ENCODE measurements at places on chromosomes 6 and 20.

DNA sequence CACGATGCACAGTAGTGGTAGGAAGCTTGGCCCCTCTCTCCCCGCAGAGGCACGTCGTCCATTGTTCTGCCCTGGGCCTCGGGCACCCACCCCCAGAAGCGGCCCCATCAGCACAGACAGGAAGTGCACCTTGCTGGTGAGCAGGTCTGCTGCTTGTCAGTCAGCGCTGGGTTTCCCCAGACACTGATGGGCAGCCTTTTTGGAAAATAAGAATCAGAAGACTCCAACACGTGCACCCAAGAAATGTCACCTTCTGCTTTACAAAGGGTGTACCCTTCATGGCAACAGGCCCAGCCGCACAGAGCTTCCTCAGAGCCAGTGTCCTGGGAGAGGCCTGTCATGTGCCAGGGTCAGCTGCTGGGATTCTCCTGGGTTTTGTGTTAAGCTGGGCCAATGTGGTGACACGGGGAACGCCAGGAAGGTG is 34.7 kb upstream of the IRF4 start:
- H3K4me1 ChIP-seq: no peaks in the 10 kb centered on the region
- no peak overlapping the region for H3K4me3 ChIP-seq
- H3K27ac ChIP-seq: no peak overlapping the region
- DNase-seq: no peak

DNA sequence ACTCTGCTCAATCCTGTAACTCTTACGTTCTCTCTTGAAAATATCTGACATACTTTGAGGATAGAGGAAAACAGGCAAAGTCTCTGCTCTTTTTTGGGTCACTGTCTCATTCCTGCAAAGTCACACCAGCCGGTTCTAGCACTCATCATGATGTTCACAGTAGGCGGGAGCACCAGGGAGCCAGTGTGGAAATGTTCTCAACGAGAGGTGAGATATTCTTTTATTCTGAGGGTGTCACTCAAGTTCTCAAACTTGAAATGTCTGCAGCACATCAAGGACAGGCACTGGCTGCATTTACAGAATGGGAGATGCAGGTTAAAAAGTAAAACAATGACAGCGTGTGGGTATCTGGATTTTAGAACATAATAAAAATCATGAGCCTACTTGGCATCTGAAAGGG is 714.7 kb downstream of the QKI start:
- H3K4me3 ChIP-seq: no peak overlapping the region
- H3K4me1 ChIP-seq: no peaks in the 10 kb centered on the region
- H3K27ac ChIP-seq: no peak overlapping the region

GRCh38 chr20:41358717-41359116 is 7.9 kb downstream of the EMILIN3 start:
- H3K36me3 ChIP-seq: no peaks in the 10 kb centered on the region
- H3K27me3 ChIP-seq: no peaks in the 10 kb centered on the region
- H3K27ac ChIP-seq: no peak overlapping the region
- H3K4me3 ChIP-seq: no peak overlapping the region

- no peaks in the 10 kb centered on the region for H3K27me3 ChIP-seq
- no peaks in the 10 kb centered on the region for H3K36me3 ChIP-seq
- H3K27ac ChIP-seq: no peak overlapping the region
- no peak overlapping the region for H3K4me3 ChIP-seq
These were observed 90.2 kb upstream of the CDH4 start for GRCh38 chr20:61161726-61162390.

DNA sequence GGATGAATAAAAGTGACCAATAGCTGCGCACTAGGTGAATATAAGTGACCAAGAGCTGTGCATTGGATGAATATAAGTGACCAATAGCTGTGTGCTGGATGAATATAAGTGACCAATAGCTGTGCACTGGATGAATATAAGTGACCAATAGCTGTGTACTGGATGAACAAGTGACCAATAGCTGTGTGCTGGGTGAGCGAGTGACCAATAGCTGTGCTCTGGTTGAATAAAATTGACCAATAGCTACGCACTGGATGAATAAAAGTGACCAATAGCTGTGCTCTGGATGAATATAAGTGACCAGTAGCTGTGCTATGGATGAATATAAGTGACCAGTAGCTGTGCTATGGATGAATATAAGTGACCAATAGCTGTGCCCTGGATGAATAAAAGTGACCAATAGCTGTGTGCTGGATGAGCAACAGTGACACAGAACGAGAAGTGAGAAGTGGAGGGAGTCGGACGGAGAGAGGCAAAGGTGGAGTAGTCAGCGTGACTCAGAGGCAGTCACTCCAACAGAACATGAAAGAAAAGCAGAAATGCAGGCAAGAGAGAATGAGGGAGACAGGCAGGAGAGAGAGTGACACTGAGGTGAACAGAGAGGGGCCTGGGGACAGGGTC is 38.5 kb downstream of the RBM38 start:
- H3K36me3 ChIP-seq: no peaks in the 10 kb centered on the region
- no peak overlapping the region for H3K4me3 ChIP-seq
- H3K4me1 ChIP-seq: no peaks in the 10 kb centered on the region
- no peak overlapping the region for H3K27ac ChIP-seq
- no peak for DNase-seq
- H3K27me3 ChIP-seq: peaks cover 5% of the 10 kb centered on the region

DNA sequence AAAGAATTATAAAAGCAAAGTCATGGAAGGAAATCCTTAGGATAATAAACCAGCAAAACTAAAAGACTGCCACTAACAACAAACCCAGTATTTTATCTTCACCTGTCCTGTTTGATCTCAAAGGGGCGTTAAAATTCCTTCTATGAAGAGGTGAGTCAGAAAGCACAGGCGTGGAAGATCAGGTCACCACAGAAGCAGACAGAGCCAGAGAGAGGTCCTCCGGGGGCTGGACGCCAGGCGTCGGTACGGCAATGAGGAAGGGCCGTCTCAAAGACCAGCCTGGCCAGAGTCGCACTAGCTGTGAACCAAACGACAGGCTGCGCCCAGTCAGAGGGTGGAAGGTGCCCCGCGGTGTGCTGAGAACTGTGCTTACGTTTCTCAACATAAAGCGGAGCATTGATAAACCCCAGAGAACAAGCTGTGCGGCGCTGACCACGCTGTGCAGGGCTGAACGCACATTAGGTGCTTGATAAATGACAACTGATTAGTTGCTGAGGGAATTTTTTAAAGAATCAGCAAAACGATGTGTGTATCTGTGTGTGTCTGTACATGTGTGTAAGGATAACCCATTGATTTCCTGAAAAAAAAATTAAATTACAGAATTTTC is 85.6 kb downstream of the RNASET2 start:
- H3K4me3 ChIP-seq: no peak overlapping the region
- no peak for DNase-seq
